ENCODE measurements at places on chromosomes 12 and 14. TPM values are rescaled to one million over a fixed set of nuclear protein-coding genes. Genes with fewer than 3 reads are reported as not detected.

The ISM2 gene
- not detected for total RNA-seq

The TAS2R13 gene
- total RNA-seq, result not detected

The OXA1L gene
- 80.7 TPM for total RNA-seq

The MIPOL1 gene
- total RNA-seq, result 3.7 TPM

The SUDS3 gene
- 31.2 TPM for total RNA-seq

The RNF212B gene
- not detected for total RNA-seq

The DEPDC4 gene
- total RNA-seq, result 0.62 TPM

The JDP2 gene
- 35.6 TPM for total RNA-seq

The ERH gene
- 115 TPM for total RNA-seq

The NDUFA12 gene
- total RNA-seq, result 147 TPM

The PZP gene
- total RNA-seq, result not detected

The METTL3 gene
- total RNA-seq, result 29.0 TPM

The MLF2 gene
- 402 TPM for total RNA-seq

The SYCP3 gene
- not detected for total RNA-seq

Data from hair follicular keratinocyte (primary cell).